ENCODE measurements at places on chromosomes 2 and 18.
A peak's percentile ranks its signal among the peaks of the same experiment; 100 is the strongest.

DNA sequence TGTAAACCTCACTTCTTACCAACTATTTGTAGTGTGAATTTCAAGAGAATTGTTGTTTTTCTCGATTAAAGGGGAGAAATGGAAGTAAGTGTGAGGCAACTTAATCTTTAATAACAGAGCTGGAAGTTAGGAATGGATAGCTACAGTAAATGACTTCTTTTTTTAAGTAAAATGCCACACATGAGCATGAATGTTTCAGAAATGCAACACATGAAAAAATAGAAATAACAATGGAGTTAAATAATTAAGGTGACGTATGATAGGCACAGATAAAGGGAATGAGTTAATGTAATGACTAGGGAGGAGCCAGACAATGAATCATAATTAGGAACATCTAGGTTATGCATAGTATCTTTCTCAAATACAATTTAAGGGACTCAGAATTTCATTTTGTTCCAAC is 3.4 kb downstream of the REL start:
- peaks cover 51% of the 10 kb centered on the region for H3K4me1 ChIP-seq
- peak overlapping the region; percentile 98 for H3K4me3 ChIP-seq
- H3K27me3 ChIP-seq: no peaks in the 10 kb centered on the region
- DNase-seq: no peak
- peak overlapping the region; percentile 85 for H3K27ac ChIP-seq
- H3K36me3 ChIP-seq: peaks cover 63% of the 10 kb centered on the region

DNA sequence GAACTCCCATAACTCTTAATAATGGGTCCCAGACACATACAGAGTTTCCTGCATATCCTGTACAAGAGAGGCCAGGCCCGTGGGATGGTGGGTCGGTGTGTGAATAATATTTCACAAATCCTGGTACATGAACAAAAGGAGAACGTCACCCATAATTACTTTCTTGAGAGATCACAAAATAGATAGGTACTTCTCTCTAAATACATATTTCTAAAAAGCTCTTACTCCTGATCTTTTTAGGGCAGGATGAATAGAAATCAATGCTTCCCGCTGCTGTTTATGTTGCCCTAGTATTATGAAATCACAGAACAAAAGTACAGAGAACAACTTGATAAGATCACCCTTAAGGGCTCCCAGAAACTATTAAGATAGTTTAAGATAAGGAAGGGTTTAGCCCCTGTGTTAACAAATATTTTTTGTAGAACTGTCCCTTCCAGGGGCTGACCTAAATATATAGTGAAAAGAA is 5.4 kb downstream of the IRS1 start:
- H3K4me3 ChIP-seq: no peak overlapping the region
- H3K27ac ChIP-seq: no peak overlapping the region
- no peaks in the 10 kb centered on the region for H3K27me3 ChIP-seq
- no peak for DNase-seq
- H3K36me3 ChIP-seq: peaks cover 6% of the 10 kb centered on the region

DNA sequence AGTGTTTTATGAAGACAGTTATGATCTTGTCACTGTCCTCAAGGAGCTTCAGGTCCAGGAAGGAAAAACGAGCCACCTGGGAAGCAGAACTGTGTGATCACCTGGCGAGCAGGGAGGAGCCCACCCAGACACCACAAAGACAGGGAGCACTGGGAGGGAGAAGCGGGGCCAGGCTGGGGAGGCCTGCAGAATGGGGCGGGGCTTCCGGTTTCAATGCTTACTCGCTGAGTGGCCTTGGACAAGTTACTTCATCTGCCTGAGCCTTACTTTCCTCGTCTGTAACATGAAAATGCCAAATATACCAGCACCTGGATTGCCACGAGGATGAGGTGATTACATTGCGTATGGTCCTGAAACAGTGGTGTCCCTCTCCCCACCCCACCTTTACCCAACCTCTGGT is 227.5 kb downstream of the ANKRD30B start:
- DNase-seq: no peak
- H3K4me3 ChIP-seq: no peak overlapping the region
- H3K36me3 ChIP-seq: no peaks in the 10 kb centered on the region
- H3K4me1 ChIP-seq: no peaks in the 10 kb centered on the region
- no peak overlapping the region for H3K27ac ChIP-seq
- H3K27me3 ChIP-seq: no peaks in the 10 kb centered on the region

DNA sequence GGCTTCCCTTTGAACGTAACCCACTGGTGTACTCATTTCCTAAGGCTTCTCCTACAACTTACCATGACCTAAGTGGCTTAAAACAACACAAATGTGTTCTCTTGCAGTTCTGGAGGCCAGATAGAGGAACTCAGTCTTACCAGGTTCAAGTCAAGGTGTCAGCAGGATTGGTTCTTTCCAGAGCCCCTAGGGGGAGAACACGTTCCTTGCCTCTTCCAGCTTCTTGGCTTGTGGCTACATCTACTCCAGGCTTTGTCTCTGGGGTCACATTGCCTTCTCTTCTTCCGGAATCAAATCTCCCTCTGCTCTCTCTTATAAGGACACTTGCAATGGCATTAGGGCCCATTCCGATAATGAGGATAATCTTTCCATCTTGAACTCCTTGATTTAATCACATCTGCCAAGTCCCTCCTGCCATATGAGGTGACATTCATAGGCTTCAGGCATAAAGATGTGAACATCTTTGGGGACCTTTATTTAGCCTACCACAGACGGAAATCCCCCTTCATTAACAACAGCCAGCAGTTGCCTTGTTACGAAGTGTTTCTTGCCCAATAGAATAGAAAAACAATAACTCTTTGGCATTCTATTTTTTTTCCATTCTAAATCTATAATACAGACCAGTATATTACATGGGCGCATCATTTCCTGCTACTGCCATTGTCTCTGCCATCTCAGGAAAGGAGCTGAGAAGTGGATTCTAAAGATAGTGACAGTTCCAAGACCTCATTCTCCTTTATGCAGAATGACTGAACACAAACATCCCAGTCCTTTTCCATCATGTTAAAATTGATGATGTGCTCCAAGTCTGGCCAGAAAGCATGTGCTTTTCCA is 362.0 kb downstream of the ZNF521 start:
- H3K36me3 ChIP-seq: no peaks in the 10 kb centered on the region
- no peak overlapping the region for H3K4me3 ChIP-seq
- DNase-seq: no peak
- H3K4me1 ChIP-seq: peaks cover 13% of the 10 kb centered on the region

- no peaks in the 10 kb centered on the region for H3K27me3 ChIP-seq
- no peak for DNase-seq
- no peak overlapping the region for H3K27ac ChIP-seq
- no peak overlapping the region for H3K4me3 ChIP-seq
- no peaks in the 10 kb centered on the region for H3K36me3 ChIP-seq
Observed at GRCh38 chr2:220043155-220043989, 415.9 kb downstream of the SLC4A3 start.

GRCh38 chr2:99659874-99660273 is 170.1 kb upstream of the REV1 start:
- DNase-seq: no peak
- no peak overlapping the region for H3K27ac ChIP-seq
- no peak overlapping the region for H3K4me3 ChIP-seq
- peaks cover 86% of the 10 kb centered on the region for H3K36me3 ChIP-seq

- H3K4me1 ChIP-seq: peaks cover 27% of the 10 kb centered on the region
- no peaks in the 10 kb centered on the region for H3K27me3 ChIP-seq
- H3K36me3 ChIP-seq: peaks cover 91% of the 10 kb centered on the region
- H3K27ac ChIP-seq: peak overlapping the region; percentile 18
Observed at GRCh38 chr2:197121255-197121654, 189.3 kb downstream of the ANKRD44 start.

DNA sequence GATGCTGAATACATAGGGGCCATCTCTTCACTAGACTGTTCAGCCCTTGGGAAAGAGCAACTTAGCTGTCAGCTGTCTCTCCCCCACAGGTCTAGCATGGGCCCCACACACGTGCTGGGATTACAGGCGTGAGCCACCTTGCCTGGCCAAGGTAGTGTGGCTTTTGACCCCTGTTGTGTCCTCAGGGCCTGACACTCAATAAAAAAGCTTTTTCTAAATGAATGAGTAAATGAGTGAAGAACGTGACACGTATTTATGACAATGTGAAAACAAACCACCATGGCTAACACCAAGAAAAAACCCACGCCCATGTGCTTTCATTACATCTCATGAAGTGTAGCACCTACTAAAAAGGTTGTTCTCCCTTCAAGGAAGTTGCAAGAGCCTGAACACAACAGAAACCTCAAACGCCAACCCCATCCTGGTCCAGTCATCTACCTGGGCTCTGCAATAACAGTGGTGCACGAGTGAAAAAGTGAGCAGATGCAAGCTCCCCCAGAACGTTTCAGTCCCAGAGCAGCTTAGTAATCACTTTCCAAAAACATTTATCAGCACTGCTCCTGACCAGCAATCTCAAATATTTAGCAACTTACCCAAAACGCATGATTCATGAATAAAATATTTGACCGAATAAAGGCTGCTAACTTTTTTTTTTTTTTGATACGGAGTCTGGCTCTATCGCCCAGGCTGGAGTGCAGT is 3.4 kb downstream of the WDFY1 start:
- H3K36me3 ChIP-seq: peaks cover 29% of the 10 kb centered on the region
- no peaks in the 10 kb centered on the region for H3K27me3 ChIP-seq
- H3K27ac ChIP-seq: peak overlapping the region; percentile 73
- DNase-seq: no peak
- H3K4me1 ChIP-seq: peaks cover 67% of the 10 kb centered on the region

- no peaks in the 10 kb centered on the region for H3K4me1 ChIP-seq
- DNase-seq: no peak
Observed at GRCh38 chr2:174761837-174762236, 2.4 kb downstream of the CHRNA1 start.

GRCh38 chr18:3821524-3821923 is 371.6 kb downstream of the TGIF1 start:
- H3K36me3 ChIP-seq: no peaks in the 10 kb centered on the region
- no peaks in the 10 kb centered on the region for H3K4me1 ChIP-seq
- H3K4me3 ChIP-seq: no peak overlapping the region
- no peak overlapping the region for H3K27ac ChIP-seq
- no peak for DNase-seq

DNA sequence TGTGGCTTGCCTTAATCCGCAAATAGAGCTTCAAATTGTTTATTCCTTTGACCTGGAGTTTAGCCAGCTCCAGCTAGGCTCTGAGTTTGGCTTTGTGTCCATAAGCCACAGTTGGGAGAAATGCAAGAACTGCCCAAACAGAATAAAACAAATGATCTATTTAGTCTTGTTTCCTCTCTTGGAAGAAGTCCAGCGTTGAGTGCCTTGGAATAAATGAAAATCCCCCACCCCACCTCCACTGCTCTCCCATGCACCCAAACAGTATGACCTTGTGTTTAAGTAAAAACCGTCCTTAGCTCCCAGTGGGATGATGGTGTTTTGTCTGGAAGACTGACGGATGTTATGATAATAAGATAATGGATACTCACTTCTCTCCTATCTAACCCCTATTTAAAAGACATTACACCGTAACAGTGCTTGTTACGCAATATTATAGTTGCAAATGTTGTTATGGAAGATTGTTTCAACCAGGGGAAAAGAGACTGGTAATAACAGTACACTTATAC is 3.2 kb upstream of the SERPINE2 start:
- H3K36me3 ChIP-seq: no peaks in the 10 kb centered on the region
- DNase-seq: no peak
- H3K4me3 ChIP-seq: no peak overlapping the region
- H3K4me1 ChIP-seq: peaks cover 14% of the 10 kb centered on the region
- peaks cover 43% of the 10 kb centered on the region for H3K27me3 ChIP-seq

DNA sequence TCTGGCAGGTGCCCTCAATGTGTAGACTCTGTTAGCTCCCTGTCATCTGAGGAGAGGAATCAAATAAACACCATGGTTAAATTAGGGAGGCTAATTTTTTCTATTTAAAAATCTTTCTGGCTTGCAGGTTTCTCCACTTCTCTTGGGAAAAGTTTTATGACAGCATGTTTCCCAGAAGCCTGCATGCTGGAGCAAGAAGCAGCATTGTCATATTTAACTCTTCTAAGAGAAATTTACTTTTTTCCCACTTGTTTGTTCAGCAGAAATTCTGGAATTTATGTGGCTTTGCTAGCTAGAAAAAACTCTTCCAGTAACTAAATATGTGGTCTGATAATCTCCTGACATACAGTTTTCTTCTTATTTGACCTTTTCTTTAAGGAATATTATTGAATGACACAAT is 230.5 kb downstream of the PARD3B start:
- no peak for DNase-seq
- H3K27ac ChIP-seq: no peak overlapping the region
- H3K4me1 ChIP-seq: no peaks in the 10 kb centered on the region
- H3K36me3 ChIP-seq: no peaks in the 10 kb centered on the region

DNA sequence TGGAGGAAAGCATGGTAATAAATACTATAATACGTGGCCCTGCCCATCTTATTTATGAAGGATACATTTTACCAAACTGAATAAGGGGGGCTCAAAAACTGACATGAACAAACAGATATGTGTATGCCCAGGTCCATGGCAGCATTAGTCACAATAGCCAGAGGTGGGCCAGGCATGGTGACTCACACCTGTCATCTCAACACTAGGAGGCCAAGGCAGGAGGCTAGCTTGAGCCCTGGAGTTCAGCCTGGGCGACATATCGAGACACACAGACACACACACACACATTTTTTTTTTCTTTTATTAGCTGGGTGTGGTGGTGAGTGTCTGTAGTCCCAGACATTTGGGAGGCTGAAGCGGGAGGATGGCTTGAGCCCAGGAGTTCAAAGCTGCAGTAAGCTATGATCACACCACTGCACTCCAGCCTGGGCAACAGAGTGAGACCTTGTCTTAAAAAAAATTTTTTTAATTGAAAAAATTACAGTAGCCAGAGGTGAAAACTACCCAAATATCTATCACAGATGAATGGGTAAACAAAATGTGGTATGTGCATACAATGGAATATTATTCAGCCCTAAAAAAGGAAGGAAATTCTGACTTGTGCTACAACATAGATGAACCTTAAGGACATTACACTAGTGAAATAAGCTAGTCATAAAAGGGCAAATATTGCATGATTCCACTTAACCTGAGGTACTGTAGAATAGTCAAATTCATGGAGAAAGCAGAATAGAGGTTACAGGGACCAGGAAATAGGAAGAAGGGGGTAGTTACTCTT is 8.0 kb downstream of the ATP8B1 start:
- H3K27ac ChIP-seq: no peak overlapping the region
- no peaks in the 10 kb centered on the region for H3K4me1 ChIP-seq
- H3K27me3 ChIP-seq: peaks cover 4% of the 10 kb centered on the region
- DNase-seq: no peak

DNA sequence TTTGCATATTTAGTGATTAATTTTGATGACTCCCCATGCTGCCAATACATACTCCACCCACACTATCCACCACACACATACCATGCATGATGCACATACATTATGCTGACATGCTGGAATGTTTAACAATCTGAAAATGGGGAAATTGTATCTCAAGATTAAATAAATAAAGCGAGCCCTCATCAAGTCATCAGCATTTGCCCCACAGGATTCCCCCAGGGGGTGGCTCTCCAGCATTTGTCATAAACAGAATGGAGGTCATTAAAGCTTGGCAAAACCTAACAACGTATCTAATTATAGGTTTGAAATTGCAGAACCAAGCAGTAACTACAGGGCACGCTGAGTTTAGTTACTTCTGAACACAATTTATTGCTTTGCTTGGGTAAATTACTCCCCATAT is 141.2 kb upstream of the TACR1 start:
- no peak for DNase-seq
- H3K36me3 ChIP-seq: no peaks in the 10 kb centered on the region
- H3K27me3 ChIP-seq: no peaks in the 10 kb centered on the region

- H3K27ac ChIP-seq: no peak overlapping the region
- no peak overlapping the region for H3K4me3 ChIP-seq
- no peak for DNase-seq
Observed at GRCh38 chr2:4882421-4882820, 809.8 kb upstream of the SOX11 start.

GRCh38 chr2:36653155-36653554 is 43.4 kb upstream of the VIT start:
- H3K4me1 ChIP-seq: no peaks in the 10 kb centered on the region
- H3K27ac ChIP-seq: no peak overlapping the region
- no peak overlapping the region for H3K4me3 ChIP-seq
- H3K36me3 ChIP-seq: no peaks in the 10 kb centered on the region
